ENCODE measurements at places on chromosomes 11 and 22. TPM values are rescaled to one million over a fixed set of nuclear protein-coding genes. Genes with fewer than 3 reads are reported as not detected.
A peak's percentile ranks its signal among the peaks of the same experiment; 100 is the strongest.

Gene DENND6B
- total RNA-seq = 3.9 TPM

Gene IPO7
- 150 TPM for total RNA-seq

Gene PACSIN2
- 30.2 TPM for total RNA-seq

GRCh38 chr22:23718371-23719165 lies 27.8 kb downstream of the RGL4 start:
- no peaks in the 10 kb centered on the region for H3K36me3 ChIP-seq
- H3K4me3 ChIP-seq = no peak overlapping the region
- H3K4me1 ChIP-seq = peaks cover 16% of the 10 kb centered on the region
- H3K27me3 ChIP-seq = no peaks in the 10 kb centered on the region

DNA sequence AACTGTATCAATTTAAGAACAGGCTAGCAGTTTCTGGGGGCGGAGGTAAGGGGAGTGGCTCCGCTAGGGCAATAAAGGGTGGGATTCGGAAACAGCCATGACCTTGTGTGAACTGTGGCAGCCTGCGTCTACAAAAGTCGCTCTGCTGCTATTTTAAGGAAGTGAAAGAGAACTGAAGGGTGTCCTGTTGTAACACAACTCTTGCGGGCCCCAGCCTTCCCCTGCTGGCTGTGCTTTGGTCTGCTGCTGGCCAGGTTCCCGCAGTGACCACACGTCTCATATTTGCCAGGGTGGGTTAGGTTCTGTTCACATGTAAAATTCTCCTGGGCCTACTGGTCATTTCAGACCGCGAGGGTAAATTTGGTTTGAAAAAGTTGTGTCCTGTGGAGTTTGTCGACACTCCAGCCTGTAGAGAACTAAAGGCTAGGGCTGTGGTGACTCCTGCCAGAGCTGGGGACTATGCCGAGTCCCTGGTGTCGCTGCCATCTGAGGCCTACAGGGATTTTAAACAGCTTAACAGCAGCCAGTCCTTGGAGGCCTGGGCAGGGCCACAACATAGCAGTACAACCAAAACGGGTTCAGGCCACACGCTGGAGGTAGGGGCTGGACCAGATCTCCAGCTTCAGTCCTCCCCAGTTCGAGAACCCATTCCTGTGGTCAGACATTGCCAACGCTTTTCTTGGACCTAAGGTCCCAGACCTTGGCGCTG lies 1.1 kb upstream of the PPFIBP2 start:
- no peak for DNase-seq
- peak overlapping the region; percentile 97 for H3K4me3 ChIP-seq
- H3K27me3 ChIP-seq = no peaks in the 10 kb centered on the region
- no peak overlapping the region for H3K27ac ChIP-seq
- H3K36me3 ChIP-seq = no peaks in the 10 kb centered on the region
- peaks cover 24% of the 10 kb centered on the region for H3K4me1 ChIP-seq

GRCh38 chr22:49107961-49108530 lies 719.6 kb downstream of the BRD1 start:
- H3K4me3 ChIP-seq = no peak overlapping the region
- no peak for DNase-seq
- H3K36me3 ChIP-seq = no peaks in the 10 kb centered on the region
- no peaks in the 10 kb centered on the region for H3K4me1 ChIP-seq
- no peaks in the 10 kb centered on the region for H3K27me3 ChIP-seq

DNA sequence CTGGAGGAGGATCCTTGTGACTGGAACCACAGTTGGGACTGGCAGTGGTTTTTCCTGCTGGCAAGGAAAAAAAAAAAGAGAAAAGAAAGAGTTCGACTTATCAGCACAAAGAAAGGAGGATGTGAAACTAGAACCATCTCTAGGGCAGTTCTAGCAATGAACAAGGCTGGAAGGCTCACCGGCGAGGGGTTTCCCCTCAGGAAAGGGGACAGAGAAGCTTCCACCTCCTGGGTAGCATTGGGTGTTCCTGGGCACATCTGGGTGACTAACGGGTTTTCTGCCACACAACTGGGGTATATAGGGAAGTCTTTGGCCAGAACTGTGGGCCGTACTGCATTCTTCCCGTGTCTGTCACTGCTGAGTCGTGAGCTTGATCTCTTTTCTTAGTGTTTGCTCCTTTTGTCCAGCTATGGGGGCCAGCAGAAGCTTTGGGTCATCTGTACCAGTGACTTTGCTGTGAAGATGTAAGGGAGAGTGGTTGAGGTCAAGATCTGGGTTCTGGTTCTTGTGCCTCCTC lies 109.4 kb upstream of the OR4B1 start:
- H3K27me3 ChIP-seq = no peaks in the 10 kb centered on the region
- no peaks in the 10 kb centered on the region for H3K36me3 ChIP-seq
- no peak overlapping the region for H3K27ac ChIP-seq
- H3K4me1 ChIP-seq = peaks cover 37% of the 10 kb centered on the region
- no peak for DNase-seq

DNA sequence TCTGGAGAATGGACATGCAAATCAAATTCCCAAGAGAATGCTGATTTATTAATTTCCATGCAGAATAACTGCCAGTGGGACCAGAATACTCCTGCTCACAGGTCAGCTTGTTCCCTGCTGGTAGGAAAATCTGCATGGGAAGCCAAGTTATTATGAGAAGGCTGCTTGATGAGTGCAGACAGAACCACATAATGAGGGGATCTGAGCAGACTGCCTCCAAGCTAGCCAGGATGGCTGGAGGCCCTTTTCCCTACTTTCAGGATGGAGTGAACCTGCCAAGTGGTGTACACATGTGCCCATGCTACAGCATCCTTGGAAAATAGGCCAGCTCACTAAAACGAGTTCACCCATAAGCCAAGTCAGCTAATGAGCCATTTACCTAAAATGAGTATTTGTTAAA lies 55.2 kb upstream of the ZBED5 start:
- H3K27ac ChIP-seq = no peak overlapping the region
- no peaks in the 10 kb centered on the region for H3K27me3 ChIP-seq
- DNase-seq = no peak
- no peaks in the 10 kb centered on the region for H3K36me3 ChIP-seq
- no peak overlapping the region for H3K4me3 ChIP-seq
- no peaks in the 10 kb centered on the region for H3K4me1 ChIP-seq

DNA sequence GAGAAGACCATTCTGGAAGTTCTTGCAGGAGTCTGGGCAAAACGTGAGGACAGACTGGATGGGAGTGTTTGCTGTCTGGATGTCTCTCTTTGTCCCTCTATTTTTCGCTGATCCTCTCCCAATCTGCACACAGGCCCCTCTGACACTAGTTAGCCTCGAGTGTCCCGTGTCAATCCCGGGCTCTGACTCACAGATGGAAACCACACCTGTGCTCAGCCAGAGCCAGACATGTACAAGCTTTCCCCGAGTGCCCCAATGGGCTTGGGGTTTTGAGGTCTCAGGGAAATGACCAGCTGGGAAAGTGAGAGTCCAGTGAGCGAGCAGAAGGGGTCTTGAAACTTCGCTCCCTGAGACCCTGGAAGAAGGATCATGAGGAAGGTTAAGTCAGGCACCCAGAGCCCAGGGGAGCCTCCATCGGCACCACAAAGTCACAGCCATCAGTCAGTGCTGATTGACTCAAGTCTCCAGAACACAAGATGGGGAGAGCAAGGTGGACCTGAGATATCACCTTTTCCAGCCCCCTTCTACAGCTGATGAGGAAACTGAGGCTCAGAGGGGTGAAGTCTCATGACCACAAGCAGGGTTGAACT lies 13.9 kb downstream of the APOL2 start:
- DNase-seq = no peak
- no peaks in the 10 kb centered on the region for H3K4me1 ChIP-seq
- no peak overlapping the region for H3K4me3 ChIP-seq
- no peaks in the 10 kb centered on the region for H3K27me3 ChIP-seq

DNA sequence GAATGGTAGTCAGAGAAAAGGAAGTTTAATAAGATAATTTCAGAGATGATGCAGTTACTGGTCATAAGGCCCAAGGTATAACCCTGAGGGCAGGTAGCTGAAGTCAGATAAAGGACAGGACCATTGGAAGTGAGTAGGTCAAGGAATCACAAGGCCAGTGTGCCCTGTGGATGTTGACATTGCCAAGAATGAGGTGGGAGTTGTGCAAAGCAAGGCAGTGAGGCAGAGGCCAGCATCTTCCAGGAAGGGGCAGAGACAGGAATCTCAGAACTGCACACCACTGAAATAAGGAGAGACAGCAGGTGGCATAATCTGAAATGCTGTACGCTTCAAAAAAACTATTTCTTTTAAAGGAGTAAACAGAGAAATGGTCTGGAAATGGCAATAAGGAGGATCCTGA lies 61.4 kb downstream of the ABTB2 start:
- no peaks in the 10 kb centered on the region for H3K4me1 ChIP-seq
- H3K27me3 ChIP-seq = no peaks in the 10 kb centered on the region
- no peak for DNase-seq
- H3K4me3 ChIP-seq = no peak overlapping the region

GRCh38 chr11:124707829-124708228 lies 31.9 kb upstream of the NRGN start:
- H3K4me1 ChIP-seq = no peaks in the 10 kb centered on the region
- DNase-seq = no peak
- no peaks in the 10 kb centered on the region for H3K36me3 ChIP-seq
- no peak overlapping the region for H3K27ac ChIP-seq
- H3K27me3 ChIP-seq = no peaks in the 10 kb centered on the region
- H3K4me3 ChIP-seq = no peak overlapping the region

GRCh38 chr22:24400726-24401596 lies 26.4 kb upstream of the ADORA2A start:
- no peak overlapping the region for H3K27ac ChIP-seq
- H3K27me3 ChIP-seq = no peaks in the 10 kb centered on the region
- H3K36me3 ChIP-seq = peaks cover 1% of the 10 kb centered on the region
- DNase-seq = no peak
- no peaks in the 10 kb centered on the region for H3K4me1 ChIP-seq

GRCh38 chr11:119924017-119924416 lies 195.0 kb upstream of the NECTIN1 start:
- no peak overlapping the region for H3K4me3 ChIP-seq
- DNase-seq = no peak
- H3K27me3 ChIP-seq = no peaks in the 10 kb centered on the region
- H3K36me3 ChIP-seq = no peaks in the 10 kb centered on the region
- no peaks in the 10 kb centered on the region for H3K4me1 ChIP-seq
- H3K27ac ChIP-seq = no peak overlapping the region

DNA sequence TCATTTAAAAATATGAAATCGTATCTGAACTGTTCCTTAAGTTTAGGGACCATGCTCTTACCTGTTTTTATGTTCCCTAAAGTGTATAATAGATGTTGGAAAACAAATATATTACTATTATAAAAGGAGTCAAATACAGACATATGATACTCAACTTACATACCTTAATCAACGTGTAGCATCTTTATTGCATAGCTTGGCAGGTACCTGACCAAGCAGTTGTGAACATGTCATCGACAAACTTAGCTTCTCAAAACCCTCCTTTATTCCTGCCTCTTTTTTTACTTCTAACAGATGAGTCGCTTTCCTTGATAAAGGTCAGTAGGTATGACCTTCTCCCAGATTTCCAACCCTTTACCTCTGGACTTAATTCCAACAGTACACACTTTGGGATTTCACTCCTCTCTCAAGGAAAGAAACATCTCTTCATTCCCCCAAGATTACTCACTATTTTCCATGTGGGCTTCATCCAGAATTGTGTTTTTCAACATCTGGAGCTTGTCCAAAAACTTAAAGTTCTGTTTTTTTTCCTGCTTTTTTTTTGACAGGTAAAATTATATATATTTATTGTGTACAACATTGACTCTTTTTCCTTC lies 11.9 kb downstream of the HIPK3 start:
- no peak overlapping the region for H3K4me3 ChIP-seq
- no peaks in the 10 kb centered on the region for H3K27me3 ChIP-seq
- no peak for DNase-seq
- H3K36me3 ChIP-seq = no peaks in the 10 kb centered on the region
- H3K4me1 ChIP-seq = peaks cover under 1% of the 10 kb centered on the region

- no peak overlapping the region for H3K4me3 ChIP-seq
- no peaks in the 10 kb centered on the region for H3K4me1 ChIP-seq
- DNase-seq = no peak
These were observed 172.8 kb downstream of the RRAS2 start for GRCh38 chr11:14186046-14186775.

DNA sequence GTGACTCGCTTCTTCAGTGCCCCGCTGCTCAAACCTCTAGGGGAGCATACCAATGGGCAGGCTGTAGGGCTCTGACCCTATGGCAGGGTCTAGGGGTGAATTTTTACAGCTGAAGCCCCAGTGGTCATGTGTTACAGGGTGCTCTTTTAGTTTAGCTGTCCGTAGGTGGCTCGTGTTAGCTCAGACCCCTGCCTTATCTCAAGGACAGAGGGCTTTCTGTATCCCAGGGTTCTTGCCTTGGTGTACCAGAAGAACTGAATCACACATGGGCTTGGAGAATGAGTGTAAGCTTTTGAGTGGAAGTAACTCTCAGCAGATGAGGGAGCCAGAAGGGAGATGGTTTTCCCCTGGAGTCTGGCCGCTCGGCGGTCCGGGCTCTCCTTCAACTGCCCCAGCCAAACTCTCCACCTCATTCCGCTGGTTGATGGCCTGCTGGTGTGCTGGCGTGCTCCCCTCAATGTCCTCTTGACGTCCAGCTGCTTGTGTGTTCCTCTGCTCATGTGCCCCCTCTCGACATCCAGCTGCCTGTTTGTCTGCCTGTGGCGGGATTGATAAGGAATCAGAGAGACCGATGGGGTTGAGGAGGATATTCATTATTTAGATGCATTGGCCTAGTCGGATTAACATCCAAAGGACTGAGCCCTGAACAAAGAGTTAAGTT lies 37.5 kb downstream of the BIRC2 start:
- peak overlapping the region; percentile 29 for H3K27ac ChIP-seq
- no peaks in the 10 kb centered on the region for H3K27me3 ChIP-seq
- H3K36me3 ChIP-seq = peaks cover 3% of the 10 kb centered on the region

Measured in CD8-positive, alpha-beta memory T cell (primary cell).